ENCODE measurements at places on chromosomes 3 and 15. TPM values are rescaled to one million over a fixed set of nuclear protein-coding genes. Genes with fewer than 3 reads are reported as not detected.

The SLC22A14 gene
- not detected for total RNA-seq

DNA sequence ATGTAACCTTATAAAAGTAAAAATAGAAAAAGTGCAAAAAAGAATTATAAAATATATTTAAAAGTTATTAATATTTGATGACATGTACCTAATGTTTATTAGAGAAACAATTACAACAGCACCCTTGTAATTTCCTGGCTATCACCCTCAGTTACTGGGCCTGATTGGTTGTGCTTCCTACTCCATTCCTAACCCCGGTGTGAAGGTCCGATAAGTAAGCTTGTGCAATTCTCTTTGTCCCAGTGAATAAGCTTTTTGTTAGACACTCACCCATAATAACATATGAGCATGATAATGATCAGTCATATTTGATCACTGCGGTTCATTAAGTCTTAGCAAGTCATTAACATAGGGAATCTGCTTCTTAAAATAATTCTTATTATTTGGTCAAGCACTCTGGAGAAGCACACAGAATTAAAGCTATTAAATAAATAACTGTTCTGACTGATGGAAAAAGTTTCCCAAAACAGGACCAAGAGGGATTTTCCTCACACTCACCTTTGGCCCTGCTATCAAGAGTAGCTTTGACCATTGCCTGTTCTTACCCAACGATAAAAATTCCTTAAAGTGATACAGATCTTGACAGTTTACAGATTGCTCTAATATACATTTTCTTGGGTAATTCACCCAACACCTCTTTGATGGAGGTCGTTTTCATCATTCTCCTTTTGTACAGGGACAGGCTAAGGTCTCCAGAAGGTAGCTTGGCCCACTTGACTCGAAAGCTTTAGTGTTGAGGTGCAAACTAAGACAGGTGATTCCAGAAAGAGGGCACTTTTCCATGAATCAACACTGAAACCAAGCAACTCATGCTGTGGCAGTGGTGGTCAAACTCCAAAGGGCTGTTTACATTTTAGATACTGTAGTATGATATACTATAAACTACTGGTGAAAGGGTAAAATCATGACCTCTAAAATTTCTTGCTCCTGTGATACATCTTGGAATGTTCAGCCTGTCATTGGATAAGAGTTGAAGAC lies 543.0 kb upstream of the KCNMB2 start:
- no peak for DNase-seq

The EDEM1 gene
- 12.3 TPM for total RNA-seq

- peak; percentile 76 for DNase-seq
These were observed at the start of gene ALG3 for GRCh38 chr3:184248454-184249411. Gene ALG3, minus strand, starts transcription at chr3:184248962. Its CDS starts 22 bp downstream, at chr3:184248940.

The CCDC33 gene
- not detected for total RNA-seq

DNA sequence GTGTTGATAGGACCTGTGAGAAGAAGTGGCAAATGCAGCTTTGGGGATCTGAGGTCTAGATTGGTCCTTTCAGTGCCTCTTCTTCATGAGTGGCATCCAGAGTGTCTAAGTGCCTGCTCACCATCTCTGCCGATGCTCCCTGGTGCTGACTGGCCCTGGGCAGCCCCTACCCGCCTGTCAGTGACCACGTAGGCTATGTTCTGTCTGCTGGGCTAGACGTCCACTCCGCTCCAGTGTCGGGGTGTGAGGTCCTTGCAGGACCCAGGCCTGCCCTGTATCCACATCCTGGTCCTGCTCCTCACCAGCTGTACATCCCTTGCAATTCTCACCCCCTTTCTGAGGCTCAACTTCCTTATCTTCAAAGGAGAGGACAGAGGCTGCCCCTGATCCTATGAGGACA lies 48.3 kb upstream of the PRR23E start:
- DNase-seq = no peak

GRCh38 chr15:73142802-73143762 lies 90.8 kb downstream of the NEO1 start:
- no peak for DNase-seq

GRCh38 chr15:55247766-55248427 lies 41.7 kb downstream of the RAB27A start:
- DNase-seq = no peak

DNA sequence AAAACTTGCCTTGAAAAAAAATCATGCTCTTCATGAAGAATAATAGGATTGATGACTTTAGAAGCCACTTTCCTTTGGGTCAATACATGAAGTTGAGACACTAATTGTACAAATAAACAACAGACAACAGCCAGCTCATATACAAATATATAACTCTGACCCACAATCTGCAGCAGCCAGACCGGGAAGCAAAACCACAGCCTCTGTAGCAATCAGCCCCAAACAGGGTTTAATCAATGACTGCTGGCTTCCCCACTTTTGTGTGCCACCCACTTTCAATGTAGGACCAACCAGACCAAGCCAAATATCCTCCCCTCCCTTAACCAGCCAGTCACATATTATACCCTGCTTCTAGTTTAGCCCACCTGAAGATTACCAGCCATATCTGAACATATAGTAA lies 39.0 kb downstream of the IFT57 start:
- no peak for DNase-seq

The CNTN4 gene
- 0.51 TPM for total RNA-seq

DNA sequence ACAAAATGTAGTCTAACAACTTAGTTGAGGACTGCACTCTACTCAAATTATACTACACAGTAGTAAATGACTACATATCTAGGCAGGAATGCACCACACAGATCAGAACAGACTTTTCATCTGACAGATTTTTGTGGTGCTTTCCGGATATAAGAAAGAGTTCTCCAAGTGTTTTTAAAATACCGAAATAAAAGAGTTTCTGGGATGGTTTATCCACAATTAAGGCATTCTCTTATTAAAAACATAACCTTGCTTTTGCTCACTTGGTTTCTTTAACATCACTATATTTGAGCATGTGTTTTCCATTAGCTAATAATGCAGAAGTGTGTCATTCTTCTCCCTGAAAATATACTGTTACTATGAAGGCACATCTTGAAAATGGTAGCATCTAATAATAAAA lies 132.9 kb downstream of the MAGI1 start:
- DNase-seq = no peak

DNA sequence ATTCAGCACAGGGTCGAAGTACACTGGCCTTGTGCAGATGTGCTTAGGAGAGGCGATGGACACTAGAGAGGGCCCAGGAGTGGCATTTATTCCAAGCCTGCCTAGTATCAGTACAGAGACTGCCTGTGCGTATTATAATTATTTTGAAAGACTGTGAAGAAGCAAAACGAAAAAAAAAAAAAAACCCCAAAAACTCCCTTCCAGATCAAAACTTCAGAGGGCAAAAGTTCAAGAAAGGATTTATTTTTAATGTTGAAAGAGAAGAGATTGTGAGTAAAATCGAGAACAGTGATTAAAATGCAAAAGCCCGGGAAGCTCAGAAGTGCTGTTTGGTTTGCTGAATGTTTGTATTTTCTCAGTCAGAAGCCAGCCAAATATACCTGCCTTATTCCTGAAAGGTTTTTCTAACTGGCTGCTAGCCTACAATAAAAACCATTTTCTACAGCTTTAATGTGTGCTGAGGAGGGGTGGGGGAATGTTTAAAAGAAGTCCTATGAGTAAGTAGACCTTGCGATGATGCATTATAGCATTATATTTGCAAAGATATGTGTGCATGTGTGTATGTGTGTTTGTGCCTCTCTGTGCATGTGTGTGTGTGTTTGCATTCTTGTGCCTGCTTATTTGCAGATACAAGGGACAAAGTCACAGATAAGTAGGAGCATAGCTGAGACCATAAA lies 19.3 kb upstream of the LZTFL1 start:
- DNase-seq = no peak

The ADAMTSL3 gene
- total RNA-seq = 2.9 TPM

The FRMD4B gene
- total RNA-seq = 2.2 TPM

DNA sequence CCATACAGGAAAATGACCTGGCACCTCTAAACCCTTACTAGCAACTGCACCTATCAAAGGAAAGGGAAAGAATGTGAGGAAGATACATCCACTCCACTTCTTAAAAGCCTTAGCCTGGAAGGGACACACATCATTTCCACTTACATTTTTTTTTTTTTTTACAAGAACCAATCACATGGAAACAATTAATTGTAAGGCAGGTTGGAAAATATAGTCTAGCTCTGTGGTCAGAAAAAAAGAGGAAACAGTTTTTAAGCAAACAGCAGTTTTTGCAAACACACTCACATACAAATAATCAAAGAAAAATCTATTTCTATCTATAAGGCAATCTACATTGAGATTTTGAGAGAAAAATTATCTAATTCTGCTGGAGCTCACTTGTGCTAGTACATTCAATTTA lies 98.9 kb upstream of the SPRED1 start:
- no peak for DNase-seq

- DNase-seq = no peak
These were observed 22.3 kb upstream of the EIF1B start for GRCh38 chr3:40287248-40287647.

GRCh38 chr3:79310016-79310415 lies 457.8 kb downstream of the ROBO1 start:
- no peak for DNase-seq

The P2RY1 gene
- total RNA-seq = 0.67 TPM

The SST gene
- not detected for total RNA-seq

The PBRM1 gene
- 24.5 TPM for total RNA-seq
